AG09319 (cell line): ENCODE measurements at places on chromosomes 6 and 20.

DNA sequence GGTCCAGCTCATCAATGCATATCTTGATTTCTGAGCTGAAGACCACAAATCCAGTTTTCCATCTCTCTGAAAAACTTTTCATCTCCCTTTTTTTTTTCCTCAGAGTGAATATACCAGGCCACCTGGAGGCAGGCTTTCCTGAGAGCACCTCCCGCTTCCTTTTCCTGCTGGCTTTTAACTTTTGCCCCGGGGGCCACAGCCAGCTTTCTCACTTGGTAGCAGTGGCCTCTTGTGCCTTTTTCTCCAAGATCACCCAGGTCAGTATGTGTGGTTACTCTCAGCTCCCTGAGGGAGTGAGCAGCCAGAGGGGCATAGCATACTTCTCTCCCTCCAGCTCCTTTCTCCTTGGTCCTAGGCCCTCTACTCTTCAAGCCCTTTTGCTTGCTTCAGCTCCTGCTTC lies at the start of gene BTN1A1:
TSS of gene BTN1A1 (plus strand) at position 202 of the 400 bp plus-strand sequence. CDS start 984 bp downstream, outside the sequence.
- no peak for DNase-seq

- no peak for DNase-seq
Measured at GRCh38 chr20:1722513-1723050, 65.0 kb upstream of the SIRPG start.

- no peak for DNase-seq
Measured at GRCh38 chr6:122405417-122405816, 6.0 kb downstream of the HSF2 start.

- DNase-seq = no peak
Measured at GRCh38 chr6:150599199-150600009, at the start of gene PLEKHG1. TSS of gene PLEKHG1 (plus strand) at chr6:150599885. CDS start at chr6:150733682, 133,797 bp downstream.

GRCh38 chr6:42787063-42787472 lies 5.2 kb downstream of the BICRAL start:
- no peak for DNase-seq

GRCh38 chr6:117272032-117272866 lies 6.9 kb downstream of the VGLL2 start:
- DNase-seq = no peak

DNA sequence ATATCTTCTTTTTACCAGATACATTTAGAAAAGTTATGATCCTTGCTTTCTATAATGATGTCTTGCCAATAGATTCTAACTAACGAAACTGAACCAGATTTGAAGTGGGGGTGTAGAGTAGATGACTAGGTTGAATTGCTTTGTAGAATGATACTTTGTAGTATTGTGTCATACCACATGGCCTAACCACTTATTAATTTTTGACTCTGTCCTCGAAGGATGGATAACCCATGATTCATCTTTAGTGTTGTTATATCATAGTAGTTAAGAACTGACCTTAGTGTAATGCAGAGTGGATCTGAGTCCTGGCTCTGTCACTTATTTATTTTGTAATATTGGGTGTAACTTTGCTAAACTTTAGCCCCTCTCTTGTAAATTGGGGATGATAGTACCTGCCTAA lies 4.5 kb downstream of the PHF3 start:
- no peak for DNase-seq

- DNase-seq = no peak
Measured at GRCh38 chr6:24932832-24933231, 2.9 kb downstream of the RIPOR2 start.

- DNase-seq = no peak
Measured at GRCh38 chr6:45112711-45113110, 215.4 kb upstream of the RUNX2 start.

DNA sequence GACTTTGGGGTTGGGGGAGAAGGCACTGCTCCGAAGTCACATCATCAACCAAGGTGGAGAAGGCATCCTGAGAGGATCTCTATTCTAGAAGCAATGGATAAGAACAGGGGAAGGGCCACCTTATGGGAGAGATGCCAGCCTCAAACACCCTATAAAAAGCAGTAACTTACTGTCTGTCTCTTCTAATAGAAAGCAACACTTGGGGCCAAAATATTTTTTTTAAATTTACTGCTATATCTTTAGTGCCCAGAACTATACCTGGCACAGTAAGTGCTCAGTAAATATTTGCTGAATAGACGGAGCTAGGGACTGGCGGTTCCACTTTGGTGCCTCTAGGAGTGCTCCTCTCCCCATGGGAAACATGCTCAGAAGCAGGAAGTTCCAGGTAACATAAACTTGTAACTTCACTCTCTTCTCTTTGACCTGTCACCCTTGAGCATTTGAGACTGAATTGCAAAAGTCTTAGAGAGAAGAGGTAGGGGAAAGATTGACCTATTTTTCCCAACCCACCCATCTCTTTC lies 807 bp upstream of the OTOR start:
- no peak for DNase-seq

DNA sequence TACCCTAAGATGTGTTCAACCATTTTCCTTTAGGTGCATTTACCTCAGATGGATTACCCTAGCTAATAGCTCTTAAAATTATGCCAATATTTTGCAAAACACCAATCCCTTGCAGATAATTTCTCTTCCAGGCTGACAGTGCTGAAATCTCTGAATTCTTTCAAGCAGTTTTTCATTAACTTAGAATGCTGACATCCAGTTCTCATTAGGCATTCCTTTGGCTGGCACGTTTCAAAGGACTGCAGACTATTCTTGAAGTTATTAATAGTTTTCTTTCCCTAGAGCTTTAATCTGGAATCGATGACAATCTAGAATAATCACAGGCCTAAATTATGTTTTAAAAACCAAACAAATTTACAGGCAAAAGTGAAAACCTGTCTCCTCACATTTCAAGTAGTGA lies 68.3 kb downstream of the SMLR1 start:
- no peak for DNase-seq

DNA sequence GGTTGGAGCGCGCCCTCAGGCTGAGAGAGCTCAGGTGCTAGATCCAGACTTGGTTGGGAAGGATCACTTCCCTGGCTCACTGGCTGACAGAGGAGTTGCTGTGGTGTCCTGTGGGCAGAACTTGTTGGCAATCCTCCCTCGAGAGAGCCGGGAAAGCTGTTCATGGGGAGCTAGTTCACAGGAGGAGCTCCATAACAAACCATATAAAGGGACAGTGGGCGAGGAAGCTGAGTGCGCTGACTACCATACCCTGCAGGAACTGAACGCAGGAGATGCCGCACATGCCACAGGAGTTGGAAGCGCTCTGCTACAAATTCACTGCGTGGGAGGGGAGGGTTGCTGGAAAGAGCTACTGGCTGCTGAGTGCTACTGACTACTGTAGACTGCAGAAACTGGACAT lies 243.2 kb downstream of the OGFRL1 start:
- no peak for DNase-seq

DNA sequence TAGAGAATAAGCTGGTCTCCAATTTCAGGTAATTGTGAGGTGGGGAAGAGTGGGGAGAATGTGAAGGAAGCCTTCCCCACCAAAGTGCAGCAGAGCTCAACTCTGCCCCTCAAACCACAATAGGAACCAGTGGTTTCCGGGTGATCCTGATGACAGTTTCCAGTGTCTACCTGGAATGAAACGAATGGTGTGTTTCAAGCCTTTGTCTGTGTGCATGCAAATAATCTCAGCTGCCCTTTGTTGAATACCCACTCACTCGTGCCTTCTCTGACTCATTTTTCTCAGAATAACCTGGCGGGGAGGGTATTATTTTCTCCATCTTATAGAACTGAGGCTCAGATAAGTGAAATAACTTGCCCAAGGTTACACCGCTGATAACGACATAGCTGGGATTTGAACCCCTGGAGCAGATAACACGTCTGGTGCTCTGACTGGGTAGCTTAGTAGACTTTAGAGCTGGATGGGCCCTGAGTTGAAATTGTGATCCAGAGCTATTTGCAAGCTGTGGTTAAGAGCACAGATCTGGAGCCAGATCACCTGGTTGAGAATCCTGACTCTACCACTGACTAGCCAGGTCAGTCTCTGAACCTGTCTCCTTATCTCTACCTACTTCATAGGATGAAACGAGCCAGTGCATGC lies 85.1 kb downstream of the EYA2 start:
- DNase-seq = no peak

DNA sequence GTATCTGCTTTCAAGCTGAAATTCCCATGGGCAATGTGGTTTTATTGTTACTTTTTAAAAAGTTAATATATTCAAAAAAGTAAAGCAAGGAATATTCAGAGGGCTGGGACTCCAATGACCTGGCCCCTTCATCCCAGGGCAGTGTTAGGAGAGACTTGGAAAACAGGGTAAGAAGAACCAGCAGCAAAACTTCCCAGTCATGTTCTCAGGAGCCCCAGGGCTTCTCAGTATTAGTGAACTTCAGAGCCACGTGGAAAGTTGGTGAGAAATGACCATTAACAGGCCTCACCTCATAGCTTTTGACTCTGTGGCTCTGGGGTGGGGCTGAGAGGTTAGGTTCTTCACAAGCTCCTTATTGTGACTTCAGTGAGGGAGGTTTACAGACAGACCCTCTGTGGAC lies 230.4 kb upstream of the KCNG1 start:
- DNase-seq = no peak

GRCh38 chr6:24840187-24840586 lies 41.5 kb upstream of the ARMH2 start:
- DNase-seq = no peak

DNA sequence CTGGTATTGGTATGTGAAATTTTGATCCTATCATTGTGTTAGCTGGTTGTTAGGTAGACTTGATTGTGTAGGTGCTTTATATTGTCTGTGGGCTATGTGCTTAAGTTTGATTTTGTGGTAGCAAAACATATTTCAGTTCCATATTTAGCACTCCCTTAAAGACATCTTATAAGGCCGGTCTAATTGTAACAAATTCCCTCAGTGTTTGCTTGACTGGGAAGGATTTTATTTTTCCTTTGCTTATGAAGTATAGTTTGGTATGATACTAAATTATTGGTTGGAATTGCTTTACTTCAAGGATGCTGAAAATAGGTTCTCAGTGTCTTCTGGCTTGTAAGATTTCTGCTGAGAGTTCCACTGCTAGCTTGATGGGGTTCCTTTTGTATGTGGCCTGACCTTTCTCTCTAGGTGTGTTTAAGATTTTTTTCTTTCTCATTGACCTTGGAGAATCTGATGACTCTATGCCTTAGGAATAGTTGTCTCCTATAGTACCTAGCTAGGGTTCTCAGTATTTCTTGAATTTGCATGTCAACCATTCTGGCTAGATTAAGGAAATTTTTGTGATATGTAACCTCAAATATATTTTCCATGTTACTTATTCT lies 20.1 kb downstream of the CENPW start:
- DNase-seq = no peak

GRCh38 chr6:7909323-7910276 lies 988 bp downstream of the TXNDC5 start:
- no peak for DNase-seq

GRCh38 chr6:152404086-152404857 lies 232.9 kb downstream of the SYNE1 start:
- no peak for DNase-seq

- DNase-seq = no peak
Measured at GRCh38 chr6:124791156-124791555, 171.1 kb upstream of the RNF217 start.

- DNase-seq = no peak
Measured at GRCh38 chr6:170365593-170365992, 59.0 kb downstream of the FAM120B start.

GRCh38 chr20:62703853-62704228 lies 4.8 kb upstream of the NTSR1 start:
- no peak for DNase-seq

DNA sequence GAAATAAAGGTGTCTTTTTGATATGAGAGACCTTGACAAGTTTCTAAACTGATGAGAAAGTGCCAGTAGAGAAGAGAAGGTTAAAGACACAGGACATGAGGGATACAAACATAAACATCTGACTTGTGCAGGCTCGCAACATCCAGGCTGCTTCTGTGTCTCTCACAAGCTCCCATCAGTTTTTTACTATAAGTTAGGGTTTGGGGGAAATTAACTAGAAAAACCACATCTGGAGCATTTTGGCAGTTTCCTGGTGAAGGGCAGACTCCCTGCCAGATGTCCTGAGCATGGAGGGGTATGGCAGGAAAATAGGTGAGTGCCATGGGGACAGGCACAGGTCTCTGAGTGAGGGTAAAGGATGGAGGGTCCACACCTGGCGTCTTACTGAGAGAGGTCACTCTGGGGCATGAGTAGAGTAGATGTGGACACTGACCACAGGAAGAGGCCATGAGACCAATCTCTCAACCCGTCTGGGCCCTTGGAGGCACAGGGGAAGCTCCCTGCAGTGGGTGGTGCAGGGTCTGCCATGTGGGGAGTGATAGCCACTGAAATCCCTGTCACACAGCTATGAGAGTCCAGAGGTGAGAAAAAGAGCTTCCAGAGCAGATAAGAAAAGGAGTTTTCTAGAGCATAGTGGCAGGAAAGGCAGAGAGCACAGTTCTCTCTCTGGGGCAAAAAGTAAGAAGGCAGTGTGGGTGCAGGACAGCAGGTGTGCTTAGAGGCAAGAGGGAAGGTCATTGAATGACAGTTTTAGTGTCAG lies 193.3 kb upstream of the SYNDIG1 start:
- DNase-seq = no peak

DNA sequence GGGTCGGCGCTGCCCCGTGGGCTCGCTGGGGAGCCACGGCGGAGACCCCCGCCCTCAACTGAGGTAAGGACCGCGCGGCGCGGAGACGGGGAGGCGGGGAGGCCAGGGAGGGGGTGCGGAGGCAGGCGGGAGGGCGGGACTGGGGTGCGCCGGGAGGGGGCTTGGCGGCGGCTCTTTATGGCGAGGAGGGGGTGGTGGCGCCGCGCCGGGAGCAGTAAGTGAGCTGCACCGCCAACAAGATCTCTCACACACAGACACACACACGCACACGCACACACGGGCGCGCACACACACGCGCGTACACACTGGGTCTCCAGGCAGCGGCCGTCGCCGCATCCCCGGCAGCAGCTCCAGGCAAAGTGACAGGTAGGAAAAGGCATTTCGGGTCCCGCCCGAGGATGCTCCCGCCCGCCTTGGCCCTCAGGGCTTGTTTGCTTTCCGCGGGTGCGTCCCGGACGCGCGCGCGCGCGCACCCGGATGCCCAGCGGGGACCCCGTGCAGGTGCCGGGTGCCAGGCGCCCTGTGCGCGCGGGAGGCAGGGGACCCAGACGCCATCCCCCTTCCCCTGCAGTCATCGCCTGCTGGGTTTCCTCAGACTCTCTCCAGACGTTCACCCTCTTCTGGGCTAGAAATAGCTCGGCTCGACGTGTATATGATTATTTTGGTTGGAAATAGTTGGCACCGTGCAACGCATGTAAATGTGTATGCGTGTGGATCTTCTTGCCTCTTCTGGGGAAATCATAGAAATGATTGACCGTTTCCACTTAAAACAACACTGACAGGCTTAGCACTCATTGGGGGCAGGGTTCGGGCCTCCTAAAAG lies at the start of gene PLCB4:
TSS of gene PLCB4 (plus strand) at position 247 of the 823 bp plus-strand sequence. CDS start 238,728 bp downstream, outside the sequence.
- DNase-seq = no peak
